ENCODE measurements at places on chromosomes 3 and 15. TPM values are rescaled to one million over a fixed set of nuclear protein-coding genes. Genes with fewer than 3 reads are reported as not detected.

The MORC1 gene
- polyA plus RNA-seq: 0.46 TPM

The CPB1 gene
- polyA plus RNA-seq: 0.51 TPM

The RASGRF1 gene
- polyA plus RNA-seq: 0.10 TPM

The SLC15A2 gene
- polyA plus RNA-seq: 0.65 TPM

The GOLGA6L7 gene
- not detected for polyA plus RNA-seq

The ABHD17C gene
- polyA plus RNA-seq: 9.0 TPM

The LMLN gene
- polyA plus RNA-seq: 2.4 TPM

The ARGFX gene
- not detected for polyA plus RNA-seq

The MYZAP gene
- 152 TPM for polyA plus RNA-seq

The TRANK1 gene
- polyA plus RNA-seq: 12.5 TPM

The GABRB3 gene
- 2.5 TPM for polyA plus RNA-seq

The TIGIT gene
- 0.18 TPM for polyA plus RNA-seq

The SEMA3G gene
- polyA plus RNA-seq: 28.5 TPM

The DHX36 gene
- polyA plus RNA-seq: 25.8 TPM

The LRRC31 gene
- not detected for polyA plus RNA-seq

The GABRG3 gene
- not detected for polyA plus RNA-seq

Measured in urinary bladder (tissue), 4 donors.